SW 1271 (cell line): ENCODE measurements at places on chromosomes 13 and 19.

DNA sequence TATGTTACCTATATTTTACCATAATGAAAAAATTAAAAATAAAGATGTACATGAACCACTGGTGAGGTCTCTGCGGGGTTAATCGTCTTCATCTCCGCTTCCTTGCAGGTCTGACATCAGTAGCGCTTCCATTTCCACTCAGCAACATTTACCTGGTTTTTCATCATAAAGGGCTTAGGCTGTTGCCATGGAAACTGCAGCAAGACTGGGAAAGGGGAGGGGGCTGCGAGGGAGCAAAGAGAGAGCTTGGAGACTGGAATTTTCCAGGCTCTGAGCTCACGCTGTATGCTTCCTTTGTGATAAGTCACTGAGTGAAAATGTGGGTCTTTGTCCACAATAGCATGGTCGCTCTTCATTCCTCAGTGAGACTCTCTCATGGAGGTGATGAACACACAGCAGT is 136.6 kb upstream of the USP29 start:
- DNase-seq = no peak

DNA sequence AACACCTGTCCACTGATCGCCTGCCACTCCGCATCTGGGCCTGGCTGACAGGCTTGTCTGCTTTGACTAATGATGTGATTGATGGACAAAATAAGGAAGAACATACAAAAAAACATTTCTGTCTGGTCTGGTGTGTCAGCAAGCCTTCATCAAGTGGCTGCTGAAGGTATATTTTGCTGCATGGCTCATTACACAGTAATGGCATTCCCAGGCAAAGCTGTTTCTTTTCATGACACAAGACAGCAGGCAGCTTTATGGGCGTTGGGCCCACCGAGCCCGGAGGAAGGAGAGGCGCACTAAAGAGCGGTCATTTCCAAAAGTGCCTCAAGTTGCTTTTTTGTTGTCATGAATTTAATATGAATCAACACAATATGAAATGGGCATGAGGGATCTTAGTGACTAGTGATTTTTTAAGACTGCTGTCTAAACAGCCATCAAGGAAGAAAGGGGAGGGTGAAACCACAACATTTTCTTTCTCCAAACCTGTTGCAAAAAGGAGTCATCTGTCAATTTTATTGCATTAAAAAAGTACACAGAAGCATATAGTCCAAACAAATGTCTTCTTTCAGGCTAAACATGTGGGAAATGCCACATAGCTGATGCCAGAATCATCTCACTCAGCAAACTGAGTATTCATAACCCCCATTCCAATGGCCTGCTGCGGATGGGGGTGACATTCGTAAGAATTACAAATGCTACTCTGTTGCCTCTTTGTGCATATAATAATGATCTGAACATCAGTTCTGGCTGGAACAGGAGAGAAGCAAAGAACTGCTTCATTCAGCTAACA is 476.6 kb downstream of the ZNF536 start:
- DNase-seq = no peak

DNA sequence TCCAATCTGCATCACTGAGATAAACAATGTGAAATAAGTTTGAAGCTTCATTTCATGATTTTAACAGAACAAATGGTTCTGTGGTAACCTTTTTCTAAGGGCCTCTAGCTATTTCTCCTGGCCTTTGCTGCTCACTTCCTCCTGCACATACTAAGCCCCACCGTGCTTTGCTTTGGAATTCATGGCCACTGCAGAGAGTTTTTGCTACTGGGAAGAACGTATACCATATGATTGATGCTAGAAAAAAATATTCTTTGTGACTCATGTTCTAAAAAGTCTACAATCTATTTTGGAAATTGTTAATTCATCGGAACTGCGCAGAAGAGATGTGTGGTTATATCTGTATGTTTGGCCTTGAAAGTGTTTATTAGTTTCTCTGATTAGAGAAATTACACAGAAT is 747.3 kb downstream of the PCDH9 start:
- DNase-seq = no peak

DNA sequence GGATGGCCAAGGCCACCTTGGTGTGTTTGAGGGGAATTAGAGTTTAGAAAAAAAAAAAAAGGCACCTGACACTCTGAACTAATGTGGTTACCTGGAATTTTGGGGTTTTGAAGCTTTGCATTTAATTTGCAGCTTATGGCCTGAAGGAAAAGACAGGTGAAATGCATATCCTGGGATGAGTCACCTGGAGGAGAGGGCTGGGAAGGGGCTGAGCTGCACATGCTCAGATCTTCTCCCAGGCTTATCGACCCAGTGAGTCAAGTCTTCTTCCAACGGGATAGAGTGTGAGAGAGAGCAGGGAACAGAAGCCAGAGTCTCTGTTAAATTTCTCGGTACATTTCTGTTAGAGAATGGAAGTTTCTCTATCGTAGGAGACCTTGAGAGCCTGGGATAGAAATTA is 29.7 kb upstream of the ALOX5AP start:
- DNase-seq = no peak

GRCh38 chr19:54077334-54077733 is 3.8 kb downstream of the TARM1 start:
- DNase-seq = no peak

DNA sequence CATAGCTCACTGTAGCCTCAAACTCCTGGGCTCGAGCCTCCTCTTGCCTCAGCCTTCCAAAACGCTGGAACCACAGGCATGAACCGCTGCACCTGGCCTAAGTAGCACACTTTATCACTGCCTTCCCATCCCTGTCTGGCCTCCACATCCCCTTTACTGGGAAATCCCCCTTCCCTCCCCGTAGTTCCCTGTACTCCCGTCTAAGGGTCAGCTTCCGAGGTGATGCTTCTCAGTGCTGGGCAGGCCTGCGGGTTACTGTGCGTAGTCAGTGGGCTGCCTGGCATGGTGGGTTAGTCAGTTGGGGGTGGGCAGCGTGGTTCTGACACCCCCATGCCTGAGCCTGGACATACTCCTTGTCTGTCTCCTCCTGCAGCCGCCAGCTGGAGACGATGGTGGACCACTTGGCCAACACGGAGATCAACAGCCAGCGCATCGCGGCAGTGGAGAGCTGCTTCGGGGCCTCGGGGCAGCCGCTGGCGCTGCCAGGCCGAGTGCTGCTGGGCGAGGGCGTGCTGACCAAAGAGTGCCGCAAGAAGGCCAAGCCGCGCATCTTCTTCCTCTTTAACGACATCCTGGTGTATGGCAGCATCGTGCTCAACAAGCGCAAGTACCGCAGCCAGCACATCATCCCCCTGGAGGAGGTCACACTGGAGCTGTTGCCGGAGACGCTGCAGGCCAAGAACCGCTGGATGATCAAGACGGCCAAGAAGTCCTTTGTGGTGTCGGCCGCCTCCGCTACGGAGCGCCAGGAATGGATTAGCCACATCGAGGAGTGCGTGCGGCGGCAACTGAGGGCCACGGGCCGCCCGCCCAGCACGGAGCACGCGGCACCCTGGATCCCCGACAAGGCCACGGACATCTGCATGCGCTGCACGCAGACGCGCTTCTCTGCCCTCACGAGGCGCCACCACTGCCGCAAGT is 8.4 kb downstream of the PLEKHF1 start:
- DNase-seq = no peak

DNA sequence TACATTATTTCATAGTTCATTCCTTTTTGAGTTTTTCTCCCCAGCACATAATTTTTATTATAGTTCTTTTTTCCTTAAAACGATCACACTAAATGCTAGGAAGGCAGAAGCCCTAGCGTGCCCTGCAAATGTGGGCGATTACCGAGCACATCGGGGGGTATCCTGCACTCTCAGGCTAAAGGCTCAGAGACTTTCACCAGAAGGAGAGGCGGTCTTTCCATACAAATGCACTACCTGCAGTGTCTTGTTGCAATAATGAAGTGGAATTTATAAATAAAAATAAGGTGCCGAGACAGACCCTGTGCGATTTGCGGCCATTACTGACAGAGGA is 29.3 kb upstream of the SPACA7 start:
- DNase-seq = no peak

DNA sequence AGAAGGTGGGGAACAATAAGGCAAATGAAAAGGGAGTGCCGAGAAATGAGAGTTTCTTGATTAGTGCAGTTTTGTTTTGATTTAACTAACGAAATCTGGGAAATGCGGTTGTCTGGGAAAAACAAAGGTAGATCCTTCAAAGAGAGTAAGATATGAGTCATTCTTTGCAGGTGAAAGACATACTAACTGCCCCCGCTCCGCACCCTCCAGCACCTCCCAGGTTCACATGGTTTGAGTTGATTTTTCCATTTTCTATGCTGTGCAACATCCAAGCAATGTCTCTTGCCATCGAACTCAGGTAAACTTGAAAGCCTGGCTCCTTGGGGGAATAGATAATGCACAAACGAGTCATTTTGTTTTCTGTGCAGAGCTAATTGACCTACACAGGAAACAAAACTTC is 84.1 kb upstream of the KLF12 start:
- no peak for DNase-seq

DNA sequence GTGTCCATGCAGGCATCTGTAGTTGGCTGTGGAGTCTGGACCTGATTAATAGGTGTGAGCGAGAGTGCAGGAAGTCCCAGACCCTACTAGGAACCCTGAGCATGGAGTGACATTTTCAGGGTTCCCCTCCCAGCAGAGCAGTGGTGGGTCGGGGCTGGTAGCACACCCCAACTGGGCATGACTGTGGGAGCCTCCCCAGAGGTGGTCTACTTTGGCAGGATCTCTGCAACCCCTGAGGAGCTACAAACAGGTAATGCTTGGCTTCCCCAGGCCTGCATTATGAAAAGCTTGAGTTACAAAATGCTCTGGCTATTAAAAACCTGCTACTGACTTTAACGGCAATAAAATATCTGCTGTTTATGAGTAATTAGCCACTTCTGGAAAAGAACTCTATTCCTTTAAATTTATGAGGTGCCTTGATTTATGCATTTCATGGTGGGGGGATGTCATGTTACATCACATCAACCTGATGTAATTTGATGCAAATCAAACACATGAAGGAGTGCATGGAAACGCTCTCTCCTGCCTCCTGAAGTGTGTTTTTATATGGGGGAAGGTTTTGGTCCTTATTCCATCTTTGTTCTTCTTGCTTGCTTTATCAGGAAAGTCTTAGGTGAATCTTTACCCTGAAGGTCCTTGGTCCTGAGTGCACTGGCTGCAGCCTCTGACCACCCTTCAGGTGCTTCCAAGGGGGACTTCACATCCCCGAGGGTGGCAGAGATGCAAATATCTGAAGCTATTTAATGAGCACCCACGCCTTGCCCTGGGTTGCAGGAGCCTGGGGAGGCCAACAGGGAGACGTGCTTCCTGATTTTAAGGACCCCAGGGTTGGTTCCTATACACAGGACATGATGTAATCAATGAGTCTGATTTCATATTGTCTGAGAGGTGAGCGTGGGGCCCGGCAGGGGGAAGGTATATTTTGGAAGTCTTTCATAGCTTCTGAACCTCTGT is 54.0 kb downstream of the ZNF536 start:
- no peak for DNase-seq

DNA sequence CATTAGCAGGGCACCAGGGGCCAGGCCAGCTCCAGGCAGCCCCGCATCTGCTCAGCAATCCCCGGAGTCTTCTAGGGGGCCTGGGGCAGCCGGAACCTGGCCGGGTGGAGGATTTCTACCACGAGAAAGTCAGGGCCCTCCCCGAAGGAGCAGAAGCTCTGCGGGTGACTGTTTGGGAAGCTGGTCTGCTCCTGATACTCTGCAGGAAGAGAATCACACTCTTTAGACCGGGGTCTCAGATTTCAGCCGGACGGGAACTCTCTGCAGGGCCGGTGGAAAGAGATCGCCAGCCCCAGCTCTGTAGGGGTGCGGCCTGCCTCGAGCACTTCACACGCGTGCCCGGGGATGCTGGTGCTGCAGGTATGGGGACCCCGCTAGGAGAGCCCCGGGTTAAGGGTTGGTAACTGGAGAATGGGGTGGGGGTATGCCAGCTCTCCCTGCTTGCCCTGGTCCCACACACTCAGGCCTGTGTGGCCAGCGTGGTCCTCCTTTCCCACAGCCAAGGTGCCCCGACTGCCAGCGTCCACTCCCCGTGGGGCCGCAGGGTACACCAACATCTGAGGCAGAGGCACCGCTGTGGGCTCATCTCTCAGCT is 20.1 kb downstream of the RASA3 start:
- DNase-seq = no peak

GRCh38 chr13:78020861-78021260 is 102.2 kb upstream of the EDNRB start:
- DNase-seq = no peak

DNA sequence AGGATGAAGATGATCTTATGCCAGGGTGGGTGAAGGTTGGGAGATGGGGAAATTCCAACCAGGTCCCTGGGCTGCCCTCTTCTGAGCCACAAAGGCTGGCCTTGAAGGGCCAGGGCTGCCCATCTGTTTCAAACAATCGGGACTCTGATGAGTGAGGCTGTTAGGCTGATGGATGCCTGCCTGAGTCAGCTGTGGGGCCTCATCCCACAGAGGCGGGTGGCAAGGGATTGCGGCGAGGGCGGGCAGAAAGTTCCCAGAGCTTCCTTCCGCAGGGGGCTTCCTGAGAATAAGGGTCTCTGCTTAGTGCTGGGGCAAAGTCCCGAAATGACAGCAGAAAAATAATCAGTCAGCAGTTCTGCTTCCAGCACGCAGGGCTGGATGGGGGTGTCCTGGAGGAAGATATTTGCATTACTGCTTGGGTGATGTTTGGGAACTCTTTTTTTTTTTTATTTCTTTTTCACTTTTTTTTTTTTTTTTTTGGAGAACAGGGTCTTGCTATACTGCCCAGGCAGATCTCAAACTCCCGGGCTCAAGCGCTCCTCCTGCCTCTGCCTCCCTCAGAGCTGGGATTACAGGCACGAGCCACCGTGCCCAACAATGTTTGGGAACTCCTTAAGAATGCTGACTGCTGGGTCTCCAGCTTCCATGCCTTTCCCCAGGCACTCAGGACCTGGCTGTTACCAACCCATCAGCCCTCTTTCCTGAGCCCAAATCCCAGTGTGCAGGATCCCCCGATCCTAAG is 14.1 kb downstream of the SH3GL1 start:
- DNase-seq = no peak

- no peak for DNase-seq
These were observed 733.9 kb upstream of the ARGLU1 start for GRCh38 chr13:107301724-107302374.

DNA sequence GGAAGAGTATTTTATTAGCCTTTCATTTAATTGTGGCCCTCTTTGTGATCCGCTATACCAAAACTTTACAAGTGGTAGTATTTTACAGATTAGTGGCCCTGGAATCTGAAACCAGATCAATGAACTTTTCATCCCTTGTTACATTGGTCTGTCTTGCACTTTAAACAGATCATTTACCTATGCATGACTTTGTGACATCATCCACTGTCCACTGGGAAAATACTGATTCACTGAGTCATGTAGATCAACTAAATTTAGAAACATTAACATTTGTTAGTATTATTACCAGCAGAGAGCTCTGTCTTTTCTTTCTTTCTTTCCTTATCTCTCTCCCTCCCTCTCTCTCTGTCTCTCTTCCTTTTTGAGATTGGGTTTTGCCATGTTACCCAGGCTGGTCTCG is 17.5 kb downstream of the PCDH8 start:
- DNase-seq = no peak

GRCh38 chr13:35927567-35928021 is 203.6 kb downstream of the DCLK1 start:
- no peak for DNase-seq
